ENCODE measurements at places on chromosomes 1 and 21.
A peak's percentile ranks its signal among the peaks of the same experiment; 100 is the strongest.

GRCh38 chr1:243890576-243890975, 40.5 kb upstream of the AKT3 start:
- DNase-seq: no peak

GRCh38 chr1:64087768-64088167, 115.7 kb upstream of the UBE2U start:
- no peak for DNase-seq

DNA sequence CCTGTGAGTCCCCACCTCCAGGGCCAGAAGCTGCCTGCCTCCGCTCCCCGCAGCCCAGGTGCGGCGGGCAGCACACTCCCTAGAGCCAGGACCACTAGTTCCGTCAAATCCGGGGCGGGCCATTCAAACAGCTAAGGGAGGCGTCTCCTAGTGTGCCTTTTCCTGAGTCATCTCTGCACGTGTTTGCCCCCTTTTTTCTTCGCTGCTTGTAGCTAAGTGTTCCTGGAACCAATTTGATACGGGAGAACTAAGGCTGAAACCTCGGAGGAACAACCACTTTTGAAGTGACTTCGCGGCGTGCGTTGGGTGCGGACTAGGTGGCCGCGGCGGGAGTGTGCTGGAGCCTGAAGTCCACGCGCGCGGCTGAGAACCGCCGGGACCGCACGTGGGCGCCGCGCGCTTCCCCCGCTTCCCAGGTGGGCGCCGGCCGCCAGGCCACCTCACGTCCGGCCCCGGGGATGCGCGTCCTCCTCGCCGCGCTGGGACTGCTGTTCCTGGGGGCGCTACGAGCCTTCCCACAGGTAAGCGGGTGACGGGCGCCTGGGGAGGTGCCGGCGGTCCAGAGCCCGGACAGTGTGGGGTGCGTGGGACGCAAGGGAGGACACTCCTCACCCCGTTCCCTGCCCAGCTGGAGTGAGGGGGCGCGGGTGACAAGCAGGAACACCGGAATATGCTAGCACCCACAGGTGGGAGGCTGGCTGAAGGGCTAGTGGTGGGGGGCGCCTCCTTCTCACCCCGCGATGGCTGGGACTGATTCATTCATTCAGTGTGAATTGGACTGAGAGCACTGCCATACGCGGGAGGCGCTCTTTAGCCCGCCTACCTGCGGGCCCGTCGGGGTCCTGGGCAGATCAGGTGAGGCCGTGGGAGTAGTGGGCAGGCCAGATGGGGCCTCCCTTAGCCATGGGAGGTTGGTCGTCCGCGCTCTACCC, at the start of gene TNFRSF8:
TSS of gene TNFRSF8 (plus strand) at position 163 of the 932 bp plus-strand sequence. CDS start at position 459, 296 bp downstream.
- no peak for DNase-seq

DNA sequence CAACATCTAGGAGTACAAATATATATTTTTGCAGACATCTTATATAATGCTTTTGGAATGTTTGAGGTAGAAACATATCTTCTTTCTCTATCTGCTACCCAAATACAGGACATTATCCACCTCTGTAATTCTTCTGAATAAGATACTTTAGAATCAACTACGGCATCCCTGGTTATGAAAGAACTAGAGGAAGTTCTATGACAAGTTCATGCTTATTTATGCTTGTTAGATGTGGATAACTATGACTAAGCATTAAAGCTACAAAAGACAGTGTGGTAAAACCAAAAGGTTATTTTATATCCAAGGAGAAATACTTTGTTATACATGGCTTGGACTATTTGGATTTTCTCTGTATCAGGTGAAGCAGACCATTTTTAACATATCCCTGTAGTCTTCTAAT, 894.0 kb downstream of the KCNT2 start:
- DNase-seq: no peak

DNA sequence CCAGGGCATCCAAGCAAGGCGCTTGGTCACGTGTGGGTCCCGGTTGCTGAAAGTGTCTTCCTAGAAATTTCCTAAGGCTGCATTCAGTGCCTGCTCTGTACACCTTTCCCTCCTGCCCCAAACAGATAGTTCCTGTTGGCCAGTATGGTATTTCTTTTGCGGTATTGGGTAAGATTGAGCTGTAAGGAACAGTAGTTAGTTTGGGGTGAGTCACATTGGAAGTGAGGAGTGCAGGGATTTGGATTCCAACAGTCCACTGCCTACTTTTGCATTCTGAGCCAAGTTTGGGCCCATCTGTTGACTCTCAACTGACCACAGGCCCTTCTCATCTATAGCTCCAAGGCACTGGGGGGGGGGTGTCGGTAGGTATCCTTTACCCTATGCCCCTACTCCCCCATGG, 83.4 kb downstream of the MAP3K21 start:
- DNase-seq: no peak

DNA sequence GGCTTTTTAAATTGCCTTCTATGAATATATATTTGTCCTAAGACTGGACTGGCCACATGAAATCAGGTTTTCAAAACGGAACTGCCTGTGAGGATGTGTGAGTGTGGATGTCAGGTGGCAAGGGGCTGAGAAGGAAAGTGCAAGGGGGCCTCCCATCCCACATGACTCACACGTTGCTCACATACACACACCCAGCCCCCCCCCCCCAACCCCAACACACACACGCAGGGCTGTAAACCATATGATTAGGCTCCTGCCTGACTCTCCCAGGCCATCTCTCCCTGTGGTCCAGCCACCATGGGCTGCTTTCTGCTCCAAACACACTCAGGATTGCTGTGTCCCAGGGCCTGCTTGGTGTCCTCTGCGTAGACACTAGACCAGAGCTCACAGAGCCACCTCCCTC, 22.4 kb downstream of the DEGS1 start:
- DNase-seq: peak; percentile 39

DNA sequence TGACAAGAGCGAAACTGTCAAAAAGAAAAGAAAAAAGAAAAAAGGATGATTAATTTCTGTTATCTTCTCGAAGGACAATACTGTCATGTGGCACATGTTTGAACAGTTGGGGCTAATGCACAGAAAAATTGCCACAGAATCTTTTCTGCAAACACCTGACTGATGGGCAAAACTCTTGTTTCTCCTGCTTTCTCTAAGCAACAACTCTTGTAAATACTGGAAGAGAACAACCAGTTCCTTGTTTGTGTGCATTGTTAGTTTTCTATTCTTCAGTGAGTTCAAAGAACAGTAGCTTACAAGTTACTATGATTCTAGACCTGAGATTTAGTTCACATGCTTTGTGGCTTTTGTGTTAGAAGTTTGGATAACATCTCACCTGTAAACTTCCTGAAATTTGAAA, 60.7 kb downstream of the CDC14A start:
- DNase-seq: no peak

DNA sequence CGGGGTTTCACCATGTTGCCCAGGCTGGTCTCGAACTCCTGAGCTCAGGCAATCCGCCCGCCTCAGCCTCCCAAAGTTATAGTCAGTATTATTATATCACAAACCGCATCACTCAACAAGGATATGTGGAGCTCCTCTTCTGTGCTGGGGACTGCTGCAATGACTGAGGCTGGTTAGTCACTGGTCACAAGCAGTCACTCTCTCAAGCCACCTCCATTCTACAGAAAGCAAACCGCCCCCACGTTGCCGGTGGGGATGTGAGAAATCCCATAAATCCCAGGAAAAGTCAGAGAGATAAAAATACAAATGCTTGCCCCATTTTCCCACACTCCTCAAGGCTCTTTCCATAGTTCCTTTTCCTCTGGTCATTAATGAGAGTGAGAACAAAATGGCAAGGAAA, 155.7 kb downstream of the ADSS2 start:
- no peak for DNase-seq

- DNase-seq: no peak
These were observed 106.8 kb upstream of the HP1BP3 start for GRCh38 chr1:20893931-20894330.

GRCh38 chr1:235468004-235468403, 36.2 kb downstream of the B3GALNT2 start:
- no peak for DNase-seq

GRCh38 chr1:23126801-23127200, 41.9 kb downstream of the LUZP1 start:
- no peak for DNase-seq

DNA sequence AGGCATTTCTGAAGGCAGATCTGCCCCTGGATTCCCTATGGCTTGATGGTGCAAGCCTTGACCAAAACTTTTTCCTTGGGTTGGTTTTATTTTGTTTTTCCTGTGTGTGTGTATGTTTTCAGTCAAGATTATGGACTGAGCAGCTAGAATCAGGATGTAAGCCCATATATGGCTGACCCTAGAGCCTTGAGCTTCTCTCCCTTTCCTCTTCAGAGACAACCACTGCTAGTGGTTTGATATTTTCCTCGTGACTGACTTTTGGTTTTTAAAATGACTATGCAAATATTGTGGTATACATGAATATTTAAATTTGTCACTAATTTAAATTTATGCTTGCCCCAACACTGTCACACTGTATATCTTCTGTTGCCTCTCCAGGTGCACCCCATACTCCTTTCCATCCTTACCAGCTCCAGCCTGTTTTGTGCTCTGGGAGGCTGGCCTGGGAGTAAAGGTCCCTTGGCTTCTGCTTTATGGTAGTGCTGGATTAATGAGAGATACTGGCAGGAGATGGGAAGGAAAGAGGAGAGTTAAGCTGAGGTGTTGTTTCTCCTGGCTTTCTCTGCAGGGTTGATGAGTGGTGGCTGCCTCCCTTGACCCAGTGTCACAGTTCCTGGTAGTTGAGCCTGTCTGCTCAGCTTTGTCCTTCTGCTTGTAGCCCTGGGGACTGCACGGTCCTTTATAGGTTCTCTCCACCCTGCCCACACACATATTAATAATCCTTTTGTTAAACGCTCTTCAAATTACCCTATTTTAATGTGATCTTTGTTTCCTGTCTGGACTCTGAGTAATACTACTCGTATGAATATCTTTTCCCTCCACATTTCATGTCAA, 44.4 kb downstream of the RWDD3 start:
- no peak for DNase-seq

DNA sequence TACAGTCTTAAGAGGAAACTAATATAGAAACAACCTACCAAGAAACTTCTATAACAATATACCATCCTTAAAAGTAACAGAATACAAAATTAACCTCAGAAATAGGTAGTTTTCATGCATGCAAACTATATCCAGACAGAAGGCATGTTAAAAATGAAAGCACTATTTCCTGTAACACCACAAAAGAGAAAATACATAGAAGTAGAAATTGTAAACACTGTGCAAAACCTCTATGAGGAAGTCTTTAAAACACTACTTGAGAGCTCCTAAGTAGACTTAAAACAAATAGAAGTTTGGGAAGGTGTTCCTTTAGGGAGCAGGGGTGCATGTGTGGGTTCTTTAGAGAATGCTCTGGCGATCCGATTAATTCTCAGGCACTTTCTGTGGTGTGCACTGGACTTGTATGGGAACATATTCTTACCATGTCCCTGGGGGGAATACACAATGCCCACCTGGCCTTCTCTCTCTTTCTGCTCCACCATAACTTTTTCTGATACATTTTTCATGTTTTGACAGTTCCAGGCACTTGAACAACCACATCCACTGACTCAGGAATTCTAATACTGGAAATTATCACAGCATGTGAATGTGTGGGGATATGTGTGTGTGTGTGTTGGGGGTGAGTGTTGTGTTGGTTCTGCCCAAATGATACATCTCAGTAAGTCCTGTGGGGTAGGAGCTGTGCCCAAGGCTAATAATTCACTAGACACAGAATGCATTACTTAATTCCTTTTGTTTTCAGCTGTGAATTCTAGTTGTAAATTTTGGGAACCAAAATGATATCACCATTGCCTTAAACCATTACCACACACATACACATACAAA, 866.3 kb upstream of the B3GALT2 start:
- DNase-seq: no peak

DNA sequence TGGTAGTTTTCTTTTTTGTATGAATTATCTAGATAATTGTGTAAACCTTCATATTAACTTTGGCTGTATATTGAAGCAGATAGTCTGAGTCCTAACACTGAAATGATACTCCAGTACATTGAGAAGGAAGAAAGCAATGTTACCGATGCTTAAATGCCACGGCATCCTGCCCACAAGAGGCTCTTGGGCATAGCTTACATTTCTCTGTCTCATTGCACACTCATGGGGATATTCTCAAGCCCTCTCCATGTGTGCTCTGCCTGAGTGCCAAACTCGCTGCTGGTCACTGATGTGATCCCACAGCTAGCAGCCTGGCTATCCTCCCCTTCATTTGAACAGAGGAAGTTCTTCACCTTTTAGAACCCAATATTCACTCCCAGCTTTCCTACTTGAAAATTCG, 179.4 kb downstream of the TGFB2 start:
- no peak for DNase-seq

- DNase-seq: no peak
These were observed 54.2 kb downstream of the NMNAT2 start for GRCh38 chr1:183363972-183364371.

DNA sequence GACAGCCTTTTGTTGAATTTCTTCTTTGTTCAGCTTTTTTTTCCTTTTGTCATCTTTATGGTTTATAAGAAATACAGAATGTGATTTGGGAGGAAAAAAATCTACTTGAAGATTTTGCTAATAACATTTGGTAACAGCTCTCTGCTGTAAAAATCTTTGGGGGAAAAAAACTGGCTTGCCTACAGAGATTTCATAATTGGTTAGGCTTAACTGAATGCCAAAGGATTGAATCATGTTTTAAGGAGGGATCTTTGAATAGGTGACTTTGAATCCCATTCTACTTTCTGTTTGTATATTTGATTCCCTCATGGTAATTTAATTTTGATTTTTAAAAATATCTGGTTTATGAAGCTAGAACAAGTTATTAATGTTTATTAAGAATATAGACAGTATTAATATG, 3.2 kb downstream of the BTF3L4 start:
- DNase-seq: no peak

DNA sequence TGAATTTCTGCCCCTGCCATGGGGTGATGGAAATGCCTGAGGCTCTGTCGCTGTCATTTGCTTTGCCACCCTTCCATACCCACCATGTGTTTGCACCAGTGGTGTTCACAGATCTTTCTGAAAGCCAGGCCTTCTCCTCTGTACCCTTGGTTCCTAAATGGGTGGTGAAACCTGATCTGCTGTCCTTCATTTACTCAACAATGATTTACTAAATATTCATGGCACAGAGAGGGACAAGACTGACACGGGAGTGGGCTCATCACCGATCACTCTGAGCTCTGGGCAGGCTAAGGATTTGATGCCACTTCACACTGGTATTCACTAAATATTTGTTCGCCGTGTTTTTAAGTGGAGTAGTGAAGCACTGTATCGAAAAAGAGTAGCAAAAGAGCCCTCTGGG, 40.9 kb downstream of the LRRC8B start:
- no peak for DNase-seq

- DNase-seq: no peak
These were observed 373 bp downstream of the MTF1 start for GRCh38 chr1:37858931-37859506.

DNA sequence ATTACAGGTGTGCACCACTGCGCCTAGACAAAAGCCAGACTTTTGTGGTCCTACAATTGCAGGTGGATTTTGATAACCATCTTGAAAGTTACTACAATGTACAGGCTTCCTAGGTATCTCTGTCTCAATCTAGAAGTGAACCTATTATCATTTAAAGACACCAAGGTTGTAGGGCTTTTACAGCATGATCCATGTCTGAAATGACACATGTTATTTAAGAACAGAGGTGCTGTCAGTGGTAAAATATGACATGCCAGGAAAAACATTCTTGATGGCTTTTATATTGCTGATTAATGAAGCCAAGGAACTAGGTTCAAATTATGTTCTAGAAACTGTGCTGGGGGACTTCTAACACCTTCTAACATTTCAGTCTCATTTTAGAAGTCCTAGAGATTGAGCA, 253.1 kb downstream of the SDCCAG8 start:
- DNase-seq: no peak

All from right hindlimb (tissue), 1 donor.